Naive B cell (primary cell): ENCODE measurements at places on chromosomes 1 and 21.

- no peak overlapping the region for H3K4me3 ChIP-seq
- no peaks in the 10 kb centered on the region for H3K36me3 ChIP-seq
Measured at GRCh38 chr1:47709019-47709871, 271.4 kb downstream of the FOXD2 start.

DNA sequence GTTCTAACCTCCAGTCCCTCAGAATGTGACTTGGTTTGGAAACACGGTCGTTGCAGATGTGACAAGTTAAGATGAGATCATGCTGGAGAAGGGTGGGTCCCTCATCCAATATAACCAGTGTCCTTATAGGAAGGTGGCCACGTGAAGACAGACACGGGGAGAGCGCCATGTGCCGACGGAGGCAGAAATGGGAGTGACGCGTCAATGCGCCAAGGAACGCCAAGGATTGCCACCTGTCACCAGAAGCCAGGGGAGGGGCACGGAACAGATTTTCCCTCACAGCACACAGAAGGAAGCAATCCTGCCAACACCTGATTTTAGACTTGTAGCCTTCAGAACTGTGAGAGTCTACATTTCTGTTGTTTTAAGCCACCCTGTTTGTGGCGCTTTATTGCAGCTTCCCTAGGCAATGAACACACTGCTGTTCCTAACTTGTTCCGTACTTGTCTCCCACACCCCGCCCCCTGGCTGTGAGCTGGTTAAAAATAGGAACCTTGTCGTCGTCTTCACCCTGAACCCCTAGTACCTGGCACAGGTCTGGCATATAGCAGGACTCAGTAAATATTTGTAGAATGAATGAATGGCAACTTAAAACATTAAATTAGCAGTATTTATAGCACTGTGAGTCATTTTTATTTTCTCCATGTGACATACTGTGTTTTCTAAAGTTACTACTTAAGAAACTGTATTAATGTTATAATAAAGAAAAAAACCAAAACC, 14.2 kb downstream of the RIMS3 start:
- DNase-seq: no peak
- H3K4me1 ChIP-seq: peaks cover 2% of the 10 kb centered on the region
- H3K27ac ChIP-seq: no peak overlapping the region
- peaks cover 18% of the 10 kb centered on the region for H3K27me3 ChIP-seq
- H3K36me3 ChIP-seq: no peaks in the 10 kb centered on the region
- no peak overlapping the region for H3K4me3 ChIP-seq

GRCh38 chr1:113396102-113396501, 5.8 kb downstream of the MAGI3 start:
- peaks cover 3% of the 10 kb centered on the region for H3K4me1 ChIP-seq
- H3K4me3 ChIP-seq: no peak overlapping the region
- H3K36me3 ChIP-seq: no peaks in the 10 kb centered on the region
- no peak overlapping the region for H3K27ac ChIP-seq
- no peak for DNase-seq

DNA sequence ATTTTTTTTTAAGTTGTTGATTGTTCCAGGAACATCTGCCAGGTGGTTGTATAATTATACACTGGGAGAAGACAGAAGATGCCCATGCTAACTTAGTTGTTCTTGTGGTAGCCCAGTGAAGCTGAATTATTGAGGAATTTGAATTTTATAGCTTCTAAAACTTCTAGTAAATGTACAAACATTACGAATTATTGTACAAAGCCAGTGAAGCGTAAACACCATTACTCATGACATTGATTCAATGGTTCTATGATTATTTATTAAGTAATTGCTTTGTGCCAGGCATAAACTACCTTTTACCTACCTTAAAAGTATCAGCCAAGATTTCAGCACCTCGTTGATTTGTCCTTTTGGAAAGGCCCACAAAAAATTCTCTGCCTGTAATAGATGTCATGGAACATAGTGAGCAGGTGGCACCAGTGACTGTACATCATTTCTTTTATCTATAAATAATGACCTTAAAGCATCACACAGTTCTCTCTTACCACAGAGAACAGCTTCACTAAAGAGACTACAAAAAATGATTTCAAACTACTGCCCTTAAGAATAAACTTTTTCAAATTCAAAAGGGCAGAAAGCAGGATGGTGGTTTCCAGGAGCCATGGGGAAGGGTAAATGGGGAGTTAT, 74.9 kb upstream of the BCL10 start:
- H3K36me3 ChIP-seq: no peaks in the 10 kb centered on the region
- H3K4me3 ChIP-seq: no peak overlapping the region
- no peaks in the 10 kb centered on the region for H3K4me1 ChIP-seq
- no peak overlapping the region for H3K27ac ChIP-seq
- DNase-seq: no peak

- H3K4me1 ChIP-seq: no peaks in the 10 kb centered on the region
- DNase-seq: no peak
- no peak overlapping the region for H3K4me3 ChIP-seq
- no peaks in the 10 kb centered on the region for H3K36me3 ChIP-seq
- no peak overlapping the region for H3K27ac ChIP-seq
Measured at GRCh38 chr21:26977746-26978145, 10.9 kb upstream of the ADAMTS5 start.

DNA sequence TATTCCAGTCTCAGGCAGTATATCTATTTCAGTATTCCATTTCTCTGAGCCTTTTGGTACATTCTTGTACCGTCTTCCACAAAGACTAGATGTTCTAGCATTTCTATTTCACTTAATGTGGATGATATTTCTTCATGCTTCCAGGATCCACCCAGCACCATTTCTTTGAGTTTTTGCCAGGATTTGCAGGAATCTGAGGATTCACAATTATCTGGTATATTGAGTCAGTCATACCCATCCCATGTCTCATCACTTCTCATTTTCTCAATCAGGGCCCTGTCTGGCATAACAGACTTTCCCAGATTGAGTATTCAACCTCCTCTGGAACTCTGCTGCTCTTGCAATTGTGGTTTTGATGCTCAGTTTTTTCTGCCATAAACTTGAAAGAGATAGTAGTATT, 20.9 kb upstream of the COL11A1 start:
- no peak overlapping the region for H3K27ac ChIP-seq
- H3K36me3 ChIP-seq: no peaks in the 10 kb centered on the region
- no peaks in the 10 kb centered on the region for H3K27me3 ChIP-seq
- no peak overlapping the region for H3K4me3 ChIP-seq

GRCh38 chr1:20395255-20395654, 90.8 kb downstream of the CAMK2N1 start:
- peaks cover 7% of the 10 kb centered on the region for H3K36me3 ChIP-seq
- H3K4me3 ChIP-seq: no peak overlapping the region
- no peak for DNase-seq
- peaks cover 2% of the 10 kb centered on the region for H3K4me1 ChIP-seq

- no peak for DNase-seq
- no peak overlapping the region for H3K4me3 ChIP-seq
- no peaks in the 10 kb centered on the region for H3K4me1 ChIP-seq
- H3K27me3 ChIP-seq: peaks cover 18% of the 10 kb centered on the region
- H3K36me3 ChIP-seq: no peaks in the 10 kb centered on the region
Measured at GRCh38 chr1:176501599-176501998, 38.6 kb downstream of the PAPPA2 start.

DNA sequence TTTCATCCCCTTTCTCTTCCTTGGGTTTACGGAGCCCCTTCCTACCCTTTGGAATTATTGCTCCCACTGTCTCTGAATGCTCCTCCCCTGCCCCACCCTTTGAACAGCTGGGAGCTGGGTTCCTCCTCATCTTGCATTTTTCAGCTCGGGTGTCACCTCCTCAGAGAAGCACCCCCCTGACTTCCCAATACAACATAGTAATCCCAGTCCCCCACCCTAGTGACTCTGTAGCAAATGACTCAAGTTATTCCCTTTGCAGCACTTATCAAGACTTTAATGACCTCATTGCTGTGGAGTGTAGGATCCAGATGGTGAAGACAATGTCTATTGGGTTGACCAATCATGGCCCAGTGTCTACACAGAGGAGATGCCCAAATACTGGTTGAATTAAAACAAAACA, 8.9 kb upstream of the VWA5B1 start:
- peaks cover 39% of the 10 kb centered on the region for H3K27me3 ChIP-seq
- peaks cover 15% of the 10 kb centered on the region for H3K4me1 ChIP-seq
- peaks cover 9% of the 10 kb centered on the region for H3K36me3 ChIP-seq
- no peak overlapping the region for H3K4me3 ChIP-seq
- DNase-seq: no peak

DNA sequence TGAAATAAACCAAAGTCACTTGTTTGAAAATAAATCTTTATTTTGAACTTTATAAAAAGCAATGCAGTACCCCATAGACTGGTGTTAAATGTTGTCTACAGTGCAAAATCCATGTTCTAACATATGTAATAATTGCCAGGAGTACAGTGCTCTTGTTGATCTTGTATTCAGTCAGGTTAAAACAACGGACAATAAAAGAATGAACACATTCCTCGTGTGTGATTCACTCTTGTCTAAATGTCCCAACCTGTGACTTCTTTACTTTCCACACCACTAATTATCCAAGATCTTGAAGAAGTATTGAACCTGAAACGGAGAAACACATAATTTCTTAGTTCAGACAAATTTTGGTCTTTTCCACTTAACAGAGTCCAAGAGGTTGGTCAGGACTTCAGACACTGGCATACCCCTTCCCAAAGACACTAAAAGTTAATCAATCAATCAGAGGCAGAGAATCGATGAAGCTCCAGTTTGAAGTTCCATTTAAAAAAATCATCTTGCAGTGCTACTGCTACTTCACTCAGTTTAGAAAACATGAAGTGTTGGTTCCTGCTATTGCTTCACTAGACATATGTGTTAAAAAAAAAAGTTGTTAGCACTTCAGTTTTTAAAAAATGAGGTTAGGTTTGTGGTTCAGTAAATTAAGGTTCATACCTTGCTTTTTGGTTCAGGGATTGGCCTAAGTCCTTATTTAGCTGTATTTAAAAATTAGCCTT, 26.2 kb downstream of the ATP1B1 start:
- H3K27ac ChIP-seq: no peak overlapping the region
- no peak overlapping the region for H3K4me3 ChIP-seq
- no peaks in the 10 kb centered on the region for H3K4me1 ChIP-seq

DNA sequence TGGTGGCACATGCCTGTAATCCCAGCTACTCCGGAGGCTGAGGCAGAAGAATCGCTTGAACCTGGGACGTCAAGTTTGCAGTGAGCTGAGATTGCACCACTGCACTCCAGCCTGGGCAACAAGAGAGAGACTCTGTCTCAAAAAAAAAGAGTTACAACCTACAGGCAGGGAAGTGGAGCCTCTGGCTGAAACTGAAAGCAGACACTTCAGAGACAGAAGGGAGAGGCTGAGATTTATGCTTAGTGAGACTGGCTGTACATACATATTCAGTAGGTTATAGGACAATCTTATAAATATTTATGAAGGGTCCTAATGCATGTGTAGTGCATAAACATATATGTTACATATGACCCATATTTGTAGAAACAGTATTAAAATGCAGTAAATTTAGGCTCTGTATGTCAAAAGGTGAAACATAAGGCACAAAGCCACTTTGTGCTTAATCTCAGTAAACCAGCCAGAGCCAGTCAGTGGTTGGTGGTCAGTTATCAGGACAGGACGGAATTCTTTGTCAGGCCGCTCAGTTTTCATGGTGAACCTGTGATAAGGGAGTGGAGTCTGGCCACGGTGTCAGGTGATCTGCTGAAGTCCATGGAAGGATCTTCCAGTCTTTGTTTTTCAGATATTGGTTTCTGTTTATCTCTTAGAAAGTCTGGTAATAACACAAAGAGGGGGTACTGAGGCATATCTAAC, 13.7 kb downstream of the RHEX start:
- H3K4me1 ChIP-seq: peaks cover 45% of the 10 kb centered on the region
- peak overlapping the region; percentile 65 for H3K27ac ChIP-seq
- no peaks in the 10 kb centered on the region for H3K27me3 ChIP-seq
